ENCODE measurements at places on chromosomes 1 and 21.

- no peak for DNase-seq
Observed at GRCh38 chr1:233491953-233492620, 121.8 kb upstream of the KCNK1 start.

DNA sequence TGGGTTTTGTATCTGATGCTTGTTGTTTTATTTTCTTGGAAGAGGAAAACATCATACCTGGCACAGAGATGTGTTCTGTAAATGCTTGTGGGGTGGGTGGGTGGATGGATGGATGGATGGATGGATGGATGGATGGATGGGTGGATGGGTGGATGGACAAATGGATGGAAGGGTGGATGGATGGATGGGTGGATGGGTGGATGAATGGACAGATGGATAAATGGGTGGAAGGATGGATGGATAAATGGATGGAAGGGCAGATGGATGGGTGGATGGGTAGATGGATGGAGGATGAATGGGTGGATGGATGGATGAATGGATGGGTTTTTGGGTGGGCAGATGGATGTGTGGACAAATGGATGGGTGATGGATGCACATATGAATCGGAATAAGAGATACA, 111.5 kb downstream of the PDE9A start:
- no peak for DNase-seq

- no peak for DNase-seq
Observed at GRCh38 chr1:36093929-36094328, 5.2 kb downstream of the ADPRS start.

GRCh38 chr1:201507360-201507675, 395 bp upstream of the CSRP1 start:
- no peak for DNase-seq

DNA sequence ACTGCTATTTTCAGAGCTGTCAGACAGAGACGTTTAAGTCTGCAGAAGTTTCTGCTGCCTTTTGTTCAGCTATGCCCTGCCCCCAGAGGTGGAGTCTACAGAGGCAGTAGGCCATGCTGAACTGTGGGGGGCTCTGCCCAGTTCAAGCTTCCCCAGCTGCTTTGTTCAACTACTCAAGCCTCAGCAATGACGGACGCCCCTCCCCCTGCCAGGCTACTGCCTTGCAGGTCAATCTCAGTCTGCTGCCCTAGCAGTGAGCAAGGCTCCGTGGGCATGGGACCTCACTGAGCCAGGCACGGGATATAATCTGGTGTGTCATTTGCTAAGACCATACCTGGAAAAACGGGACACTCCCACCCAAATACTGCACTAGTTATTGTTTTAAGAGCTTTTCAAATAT, 219.7 kb downstream of the BRINP3 start:
- no peak for DNase-seq

GRCh38 chr1:5720936-5721335, 271.3 kb downstream of the NPHP4 start:
- no peak for DNase-seq

DNA sequence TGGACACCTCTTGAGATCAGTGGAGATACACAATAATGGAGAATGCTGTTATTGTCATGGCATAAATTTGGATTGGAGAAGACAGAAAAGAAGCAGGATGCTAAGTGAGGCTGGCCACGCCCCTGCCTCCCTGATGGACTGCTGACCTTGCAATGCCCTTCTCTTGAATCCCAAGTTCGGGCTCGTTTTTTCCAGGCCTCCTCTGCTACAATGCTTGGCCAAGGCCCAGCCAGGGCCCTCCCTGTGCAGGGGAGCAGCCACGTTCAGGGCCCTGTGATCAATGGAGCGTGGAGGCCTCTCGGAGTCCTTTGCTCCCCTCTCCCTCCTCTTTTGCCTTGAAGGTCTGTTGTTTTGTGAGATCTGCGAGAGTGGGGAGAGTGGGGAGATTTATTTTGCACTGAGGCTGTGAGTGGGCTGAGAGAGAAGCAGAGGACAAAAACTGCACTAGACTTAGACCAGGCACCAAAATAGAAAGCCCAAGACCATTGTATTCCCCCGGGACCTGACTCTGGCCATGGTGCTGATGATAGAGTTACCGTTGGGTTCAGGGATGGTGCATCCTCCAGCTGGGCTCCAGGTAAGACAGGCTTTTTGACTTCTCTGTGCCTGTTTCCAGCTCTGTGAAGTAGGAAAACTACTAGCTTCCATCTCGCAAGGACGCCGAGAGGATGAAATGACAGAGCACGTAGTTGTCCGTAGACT, 268.6 kb downstream of the KAZN start:
- no peak for DNase-seq

GRCh38 chr1:221620437-221621384, 121.2 kb downstream of the DUSP10 start:
- no peak for DNase-seq

DNA sequence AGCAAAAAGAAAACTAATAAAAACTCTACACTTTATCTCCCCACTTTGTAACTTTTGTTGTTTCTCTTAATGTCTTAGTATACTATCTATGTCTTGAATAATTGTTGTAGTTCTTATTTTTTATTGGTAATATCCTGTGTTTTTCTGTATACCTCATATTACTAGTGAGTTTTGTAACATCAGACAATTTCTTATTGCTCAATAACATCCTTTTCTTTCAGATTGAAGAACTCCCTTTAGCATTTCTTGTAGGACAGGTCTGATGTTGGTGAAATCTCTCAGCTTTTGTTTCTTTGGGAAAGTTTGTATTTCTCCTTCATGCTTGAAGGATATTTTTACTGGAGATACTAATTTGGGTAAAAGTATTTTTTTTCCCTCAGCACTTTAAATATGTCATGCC, 79.8 kb upstream of the LRRC8B start:
- no peak for DNase-seq

DNA sequence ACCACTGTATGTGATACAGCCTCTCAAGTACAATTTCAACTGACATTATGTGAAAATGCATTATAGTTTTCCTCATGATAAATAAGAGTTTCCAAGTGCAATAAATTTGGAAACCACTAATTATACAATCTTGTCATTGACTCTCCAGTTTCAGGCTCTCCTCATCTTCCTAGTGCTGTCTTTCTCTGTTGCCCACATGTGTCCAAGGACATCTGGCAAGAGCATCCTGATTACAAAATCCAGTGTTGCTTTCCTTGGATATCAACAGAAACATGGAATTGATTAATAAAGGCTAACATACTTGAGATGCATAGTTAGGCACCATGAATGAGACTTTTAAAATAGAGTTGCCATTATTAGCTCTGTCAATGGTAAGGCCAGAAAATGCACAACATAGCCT, 15.6 kb upstream of the MAP10 start:
- DNase-seq = no peak

- no peak for DNase-seq
Observed at GRCh38 chr1:77671836-77672235, 10.6 kb downstream of the ZZZ3 start.

DNA sequence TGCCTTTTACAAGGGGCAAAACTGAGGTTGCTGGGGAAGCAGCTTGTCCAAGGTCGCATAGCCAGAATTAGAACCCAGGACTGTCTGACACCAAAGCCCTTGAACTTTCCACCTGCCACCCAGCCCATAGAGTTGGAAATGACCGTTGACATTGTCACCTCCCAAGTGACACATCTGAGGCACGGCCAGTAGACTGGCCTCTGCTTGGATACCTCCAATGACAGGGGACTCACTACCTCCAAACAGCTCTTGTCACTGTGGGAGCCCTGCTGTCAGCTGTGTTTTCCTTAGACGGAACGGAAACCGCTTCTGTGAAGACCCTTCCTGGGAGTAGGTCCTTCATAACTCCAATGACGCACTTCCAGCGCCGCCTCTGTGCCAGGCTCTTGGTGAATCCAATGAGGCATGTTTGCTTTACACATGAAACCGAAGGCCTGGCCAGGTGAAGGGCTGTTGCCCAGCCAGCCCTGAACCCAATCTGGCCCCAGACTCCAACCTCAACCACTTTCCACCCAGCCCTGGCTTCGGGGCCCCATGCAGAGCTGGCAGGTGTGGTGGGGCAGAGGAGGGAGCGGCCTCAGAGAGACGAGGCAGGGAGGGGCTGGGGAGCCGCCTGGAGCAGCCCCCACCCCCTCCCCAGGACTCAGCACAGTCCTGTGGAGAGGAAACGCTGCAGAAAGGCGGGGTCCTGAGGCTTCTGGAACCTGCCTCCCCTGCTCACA, 109.2 kb upstream of the IFFO2 start:
- no peak for DNase-seq

- DNase-seq = no peak
Observed at GRCh38 chr1:227613526-227613925, 50.2 kb downstream of the ZNF678 start.

DNA sequence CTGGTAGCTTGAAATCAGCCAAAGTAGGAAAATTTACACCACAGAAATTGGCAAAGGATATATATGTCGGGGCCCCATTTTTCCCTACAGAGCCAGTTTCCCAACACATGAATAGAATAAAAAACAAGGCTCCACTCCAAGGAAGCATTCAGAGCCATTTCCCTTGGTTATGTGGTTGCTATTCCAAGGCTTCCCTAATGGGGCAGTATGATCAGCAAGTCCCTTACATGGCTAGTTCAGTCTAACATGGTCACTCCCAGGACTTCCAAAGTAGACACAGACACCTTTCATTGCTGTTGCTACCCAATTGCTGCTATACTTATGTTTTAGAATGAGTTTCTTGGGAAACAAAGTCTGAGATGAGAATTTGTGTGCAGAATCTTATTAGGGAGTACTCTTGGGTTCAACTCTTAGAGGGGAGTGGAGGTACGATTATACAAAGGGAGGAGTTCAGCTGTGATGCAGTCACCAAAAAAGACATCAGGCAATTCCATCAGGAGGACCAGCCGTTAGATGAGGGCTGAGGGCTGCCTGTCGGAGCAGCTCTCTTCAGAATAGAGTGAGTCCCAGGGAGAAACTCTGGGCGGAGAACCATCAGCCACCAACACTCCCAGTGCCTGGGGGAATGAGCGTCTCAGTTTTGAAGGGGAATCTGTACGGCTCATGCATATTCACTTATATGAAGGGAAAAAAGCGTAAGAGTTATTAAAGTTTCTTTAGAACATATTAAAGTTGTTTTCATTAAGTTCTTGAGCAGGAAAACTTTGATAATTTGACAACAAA, 92.9 kb downstream of the C21orf91 start:
- no peak for DNase-seq

DNA sequence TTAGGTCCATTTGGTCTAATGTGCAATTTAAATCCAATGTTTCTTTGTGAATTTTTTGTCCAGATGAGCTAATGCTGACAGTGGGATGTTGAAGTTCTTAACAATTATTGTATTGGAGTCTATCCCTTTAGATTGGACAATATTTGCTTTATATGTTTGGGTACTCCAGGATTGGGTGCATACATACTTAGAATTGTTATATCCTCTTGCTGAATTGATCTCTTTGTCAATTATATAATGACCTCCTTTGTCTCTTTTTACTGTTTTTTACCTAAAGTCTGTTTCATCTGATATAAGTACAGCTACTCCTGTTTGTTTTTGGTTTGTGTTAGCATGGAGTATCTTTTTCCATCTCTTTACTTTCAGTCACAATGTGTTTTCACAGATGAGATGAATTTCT, 22.2 kb downstream of the CD55 start:
- DNase-seq = no peak

- DNase-seq = no peak
Observed at GRCh38 chr21:41045534-41046268, 122.3 kb upstream of the BACE2 start.

- no peak for DNase-seq
Observed at GRCh38 chr21:41727784-41728763, 38.8 kb downstream of the RIPK4 start.

GRCh38 chr1:17136145-17136544, 16.9 kb upstream of the PADI2 start:
- DNase-seq = no peak

DNA sequence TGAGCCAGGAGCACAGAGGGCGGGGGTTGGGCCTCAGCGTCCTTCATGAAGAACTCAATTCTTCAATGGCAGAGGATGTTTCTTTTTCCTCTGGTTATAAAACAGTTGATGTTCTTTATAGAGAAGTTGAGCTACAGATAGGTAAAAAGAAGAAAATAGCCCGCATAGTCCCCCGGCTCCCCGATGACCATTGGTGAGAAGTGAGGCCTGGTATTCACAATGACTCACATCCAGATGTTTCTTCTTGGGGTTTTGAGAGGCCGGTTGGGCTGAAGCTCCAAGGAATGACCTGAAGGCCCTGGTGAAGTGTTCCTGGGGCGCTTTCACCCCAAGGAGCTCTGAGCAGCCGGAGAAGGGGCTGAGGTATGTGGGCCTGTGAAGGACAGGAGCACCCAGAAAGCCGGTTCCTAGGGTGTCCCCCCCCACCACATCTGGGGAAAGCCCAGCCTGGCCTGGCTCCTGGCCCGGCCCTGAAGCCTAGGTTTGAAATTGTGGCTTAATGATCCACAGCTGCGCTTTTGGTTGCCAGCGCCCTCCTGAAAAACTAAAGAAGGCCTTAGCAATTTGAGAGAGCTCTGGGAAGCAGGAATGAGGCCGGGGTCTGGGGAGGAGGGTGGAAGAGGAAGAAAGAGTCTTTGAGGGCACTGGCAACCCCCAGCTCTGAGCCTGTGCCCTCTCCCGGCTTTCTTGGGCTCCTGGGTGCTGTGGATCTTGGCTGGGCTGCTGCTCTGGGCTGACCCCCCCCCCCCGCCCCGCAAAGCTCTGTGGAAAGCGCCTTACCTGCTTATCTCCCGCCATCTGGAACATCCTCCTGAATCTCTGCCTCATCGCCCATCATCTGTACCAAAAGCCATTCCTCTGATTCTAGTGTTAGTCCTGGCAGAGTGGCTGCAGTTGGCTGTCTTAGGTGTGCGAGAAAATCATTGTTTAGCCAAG, 444.7 kb downstream of the CAMTA1 start:
- DNase-seq = no peak

- DNase-seq = peak; percentile 34
Observed at GRCh38 chr1:104132382-104132973, 382.8 kb downstream of the AMY1C start.

GRCh38 chr1:219580009-219580676, 32.8 kb downstream of the ZC3H11B start:
- DNase-seq = no peak

DNA sequence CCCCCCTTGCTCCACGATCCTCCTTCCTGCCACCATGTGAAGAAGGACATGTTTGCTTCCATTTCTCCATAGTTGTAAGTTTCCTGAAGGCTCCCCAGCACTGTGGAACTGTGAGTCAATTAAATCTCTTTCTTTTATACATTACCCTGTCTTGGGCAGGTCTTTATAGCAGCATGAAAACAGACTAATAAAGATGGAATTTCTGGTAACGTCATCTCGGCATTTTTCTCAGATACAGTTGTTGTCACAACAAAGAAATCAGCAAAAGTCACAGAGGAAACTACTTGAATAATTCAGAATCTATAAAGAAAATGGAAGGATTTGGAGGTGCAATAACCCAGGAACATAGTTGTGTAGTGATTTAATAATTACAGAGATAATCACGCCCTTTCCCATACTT, 4.4 kb downstream of the APCS start:
- DNase-seq = no peak
